H9 (cell line): ENCODE measurements at places on chromosomes 3 and 15. TPM values are rescaled to one million over a fixed set of nuclear protein-coding genes. Genes with fewer than 3 reads are reported as not detected.

Gene KBTBD13
- not detected in 2 replicates for total RNA-seq

Gene IRAK2
- 0.37 and 0.61 TPM in 2 replicates for total RNA-seq

- no peaks in the 10 kb centered on the region; the same call in 1 of the 2 replicates for H3K4me1 ChIP-seq
- H3K27ac ChIP-seq, result no peak overlapping the region
- H3K4me3 ChIP-seq, result no peak overlapping the region
- no peaks in the 10 kb centered on the region for H3K27me3 ChIP-seq
Observed at GRCh38 chr15:88657326-88658069, 18.7 kb downstream of the ISG20 start.

- H3K27ac ChIP-seq, result no peak overlapping the region
- H3K36me3 ChIP-seq, result no peaks in the 10 kb centered on the region
- H3K4me3 ChIP-seq, result no peak overlapping the region
- H3K4me1 ChIP-seq, result peaks cover 13% of the 10 kb centered on the region
Observed at GRCh38 chr3:62798000-62798399, 77.2 kb downstream of the CADPS start.

Gene IMPG2
- 0.02 and 0.04 TPM in 2 replicates for total RNA-seq

DNA sequence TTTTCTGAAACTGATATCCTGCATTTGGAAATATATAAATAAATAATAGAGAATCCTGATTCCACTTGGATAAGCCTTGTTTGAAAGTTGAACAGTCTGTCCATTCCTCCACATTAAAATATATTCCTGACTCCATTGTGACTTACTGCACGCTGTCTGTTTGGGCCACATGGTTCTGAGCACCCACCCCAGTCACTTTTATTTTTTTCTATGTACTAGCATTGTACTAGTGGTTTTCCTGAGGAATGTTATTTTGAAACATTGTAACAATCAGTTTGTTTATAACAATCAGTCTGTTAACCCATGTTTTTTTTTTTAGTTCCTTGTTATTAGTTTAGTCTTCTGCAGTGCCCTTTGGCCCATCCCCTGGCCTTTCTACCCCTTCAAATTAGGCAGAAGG, 87.4 kb upstream of the CCNL1 start:
- DNase-seq, result no peak
- no peaks in the 10 kb centered on the region for H3K27me3 ChIP-seq
- H3K36me3 ChIP-seq, result no peaks in the 10 kb centered on the region; the same call in 1 of the 2 replicates
- peaks cover 3% of the 10 kb centered on the region; the same call in 1 of the 2 replicates for H3K4me1 ChIP-seq

DNA sequence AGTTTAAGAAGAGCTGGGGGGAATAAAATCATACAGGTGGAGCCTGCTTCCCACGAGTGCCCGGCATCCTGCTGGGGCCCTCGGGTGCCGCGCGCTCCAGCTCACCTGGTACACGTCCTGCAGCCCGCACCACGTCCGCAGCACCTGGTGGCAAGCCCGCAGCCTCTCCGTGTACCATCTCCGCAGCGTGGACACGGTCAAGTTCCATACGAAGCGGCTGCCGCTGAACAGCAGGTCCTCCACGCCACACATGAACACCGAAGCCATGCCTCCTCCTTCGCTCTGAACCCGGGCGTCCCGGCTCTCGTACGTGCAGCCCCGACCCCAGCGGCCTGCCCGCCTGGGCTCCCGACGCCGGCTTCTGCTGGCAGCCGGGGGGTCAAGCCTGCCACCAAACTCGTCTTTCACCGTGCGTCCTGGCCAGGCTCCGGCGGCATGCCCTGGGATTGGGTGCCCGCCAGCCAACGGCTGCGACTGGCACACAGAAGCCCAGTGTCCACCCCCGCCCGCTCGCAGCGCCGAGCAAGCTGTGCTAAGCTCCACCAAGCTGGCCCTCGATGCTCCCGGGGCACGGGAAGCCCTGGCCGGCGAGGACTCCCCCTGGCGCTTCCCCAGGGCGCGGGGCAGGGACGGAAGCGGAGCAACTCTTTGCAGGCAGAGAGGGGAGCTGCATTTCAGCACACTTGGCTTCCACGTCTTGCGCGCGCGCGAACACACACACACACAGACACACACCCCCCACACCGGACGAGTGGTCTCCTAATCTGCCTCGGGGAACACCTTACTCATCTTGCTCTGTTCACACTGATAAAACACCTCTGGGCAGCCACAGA, at the start of gene FRMD4B:
Gene FRMD4B, minus strand, starts transcription at position 366 of the 833 bp plus-strand sequence. Its CDS starts 99 bp downstream, at position 267.
- no peaks in the 10 kb centered on the region for H3K4me1 ChIP-seq
- peak within 1 kb of the TSS; percentile 83 for H3K4me3 ChIP-seq
- peaks cover 5% of the 10 kb centered on the region; the same call in 1 of the 2 replicates for H3K27me3 ChIP-seq
- no peaks in the 10 kb centered on the region for H3K36me3 ChIP-seq
- no peak within 1 kb of the TSS for H3K27ac ChIP-seq

DNA sequence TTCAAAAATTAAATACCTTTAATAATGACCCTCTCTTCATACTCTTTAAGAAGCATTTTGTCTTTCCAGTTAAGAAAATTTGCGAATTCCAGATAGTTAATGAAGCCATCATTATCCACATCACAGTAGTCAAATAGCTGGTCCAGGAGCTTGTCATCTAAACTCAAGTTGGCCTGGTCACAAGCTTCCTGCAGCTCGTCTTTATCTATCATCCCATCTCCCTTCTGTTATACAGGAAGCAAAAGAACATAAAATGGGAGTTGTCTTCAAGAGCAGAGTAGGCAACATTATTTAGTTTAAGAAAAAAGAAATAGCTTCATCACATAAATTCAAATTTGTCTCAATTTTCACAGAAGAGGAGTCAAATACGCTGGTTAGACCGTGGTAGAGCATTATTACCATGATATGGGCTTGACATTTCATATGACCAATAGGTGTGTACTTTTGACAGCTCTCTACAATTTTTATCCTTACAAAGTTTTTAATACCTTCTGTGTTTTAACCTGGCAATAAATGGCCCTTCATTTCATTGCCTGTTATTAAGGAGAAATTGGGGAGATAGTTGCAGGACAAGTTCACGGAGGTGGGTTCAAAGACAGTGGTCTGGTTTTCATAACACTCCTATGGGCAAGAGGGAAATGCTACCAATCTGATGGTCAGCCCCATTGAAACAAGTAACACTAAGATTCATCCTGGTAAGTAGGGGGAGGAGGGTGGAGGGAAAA, 45.4 kb downstream of the EFHB start:
- H3K27me3 ChIP-seq, result no peaks in the 10 kb centered on the region
- H3K27ac ChIP-seq, result no peak overlapping the region
- DNase-seq, result no peak
- no peak overlapping the region for H3K4me3 ChIP-seq

Gene RHCG
- total RNA-seq, result 0.28 and 0.31 TPM in 2 replicates

Gene SCN11A
- 0.17 and 0.20 TPM in 2 replicates for total RNA-seq

DNA sequence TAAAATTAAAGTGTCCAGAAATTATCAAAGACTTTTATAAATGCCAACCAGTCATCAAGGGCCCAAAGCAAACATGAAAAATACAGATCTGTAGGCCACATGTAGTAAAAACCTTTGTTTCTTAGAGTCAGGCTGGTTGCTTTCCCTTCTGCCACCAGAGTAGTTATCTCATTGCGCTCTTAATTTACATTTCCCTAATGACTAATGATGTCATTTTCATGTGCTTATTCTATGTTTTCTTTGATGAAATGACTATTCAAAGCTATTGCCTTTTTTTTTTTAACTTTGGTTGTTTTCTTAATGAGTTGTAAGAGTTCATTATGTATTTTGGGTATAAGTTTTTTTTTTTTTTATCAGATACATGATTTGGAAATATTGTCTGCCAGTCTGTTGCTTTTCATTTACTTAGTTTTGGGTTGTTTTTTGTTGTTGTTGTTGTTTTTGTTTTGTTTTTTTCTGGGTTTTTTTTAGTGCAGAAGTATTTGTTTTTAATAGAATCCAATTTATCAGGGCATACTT, 140.6 kb downstream of the HCN4 start:
- no peak overlapping the region for H3K27ac ChIP-seq
- DNase-seq, result no peak
- H3K4me1 ChIP-seq, result no peaks in the 10 kb centered on the region; the same call in 1 of the 2 replicates
- H3K36me3 ChIP-seq, result peaks cover 31% of the 10 kb centered on the region
- no peaks in the 10 kb centered on the region for H3K27me3 ChIP-seq
